ENCODE measurements at places on chromosomes 16 and 17. TPM values are rescaled to one million over a fixed set of nuclear protein-coding genes. Genes with fewer than 3 reads are reported as not detected.
A peak's percentile ranks its signal among the peaks of the same experiment; 100 is the strongest.

DNA sequence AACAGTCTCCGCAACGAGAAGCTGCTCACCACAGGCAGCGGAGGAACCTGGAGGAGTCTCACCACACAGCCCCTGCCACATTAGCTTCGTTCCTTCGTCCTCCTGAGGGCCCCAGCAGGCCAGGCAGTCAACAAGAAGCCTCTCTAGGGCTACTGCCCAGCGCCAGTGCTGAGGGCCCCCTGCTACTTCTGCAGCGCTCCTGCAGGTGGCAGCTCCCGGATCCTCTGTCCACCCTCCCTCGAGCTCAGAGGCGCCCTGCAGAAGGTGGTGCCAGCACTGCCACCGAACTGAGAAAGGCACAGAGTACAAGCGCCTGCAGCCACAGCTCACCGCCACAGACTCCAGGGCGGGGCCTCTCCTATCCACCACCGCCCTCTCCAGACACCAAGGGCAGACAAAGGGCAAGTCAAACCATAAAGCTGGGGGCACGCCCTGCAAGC, 27.3 kb downstream of the KDM8 start:
- DNase-seq, result no peak

GRCh38 chr16:25009822-25010221, 5.3 kb downstream of the ARHGAP17 start:
- DNase-seq, result no peak

DNA sequence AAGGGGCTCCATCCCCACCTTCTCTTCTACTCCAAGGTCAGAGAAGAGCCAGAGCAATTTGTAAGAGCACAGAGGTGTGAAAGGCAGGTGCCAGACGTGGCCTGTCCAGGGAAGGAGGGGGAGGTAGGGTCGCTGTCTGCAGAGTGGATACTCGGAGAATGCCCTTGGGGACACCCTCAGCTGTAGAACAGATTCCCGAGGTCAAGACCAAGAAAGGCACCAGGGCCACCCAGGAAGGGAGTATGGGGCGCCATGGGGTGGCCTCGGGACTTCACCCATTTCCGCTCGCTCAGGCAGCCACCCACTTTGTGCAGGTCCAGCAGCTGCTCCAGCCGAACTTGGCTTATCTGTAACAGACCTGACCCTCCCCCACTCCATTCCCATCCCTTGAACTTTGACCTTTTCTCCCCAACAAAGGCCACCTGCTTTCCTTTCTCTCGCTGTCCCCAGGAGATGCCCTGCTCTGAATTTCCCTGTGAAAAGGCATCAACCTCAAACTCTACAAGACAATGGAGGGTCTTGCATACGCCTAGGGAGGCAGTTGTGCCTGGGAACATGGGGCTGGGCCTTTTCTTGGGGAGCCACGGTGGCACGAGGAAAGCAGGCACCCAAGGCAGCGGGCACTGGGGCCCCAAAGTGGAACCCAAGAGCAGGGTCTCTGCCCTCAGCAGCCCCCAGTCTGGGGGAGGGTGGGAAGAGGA, 11.3 kb upstream of the AXIN2 start:
- no peak for DNase-seq

DNA sequence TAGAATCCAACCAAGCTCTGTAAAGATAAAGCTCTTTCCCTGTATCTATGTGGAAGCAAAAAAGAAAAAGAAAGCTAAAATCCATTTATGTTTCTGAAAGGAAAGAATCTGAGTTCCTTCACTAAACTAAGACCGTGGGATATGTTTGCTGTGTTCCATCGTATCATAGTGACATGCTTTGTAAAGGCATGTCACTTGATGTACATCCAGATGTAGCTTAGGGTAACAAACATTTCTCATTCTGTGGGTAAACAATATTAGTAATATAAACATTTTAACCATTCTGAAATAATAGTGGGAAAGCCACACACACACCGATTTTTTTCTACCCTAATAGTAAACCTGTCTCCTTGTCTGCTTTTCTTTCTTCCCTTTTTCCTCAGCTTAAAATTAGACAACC, 78.1 kb downstream of the TUBD1 start:
- DNase-seq, result no peak

DNA sequence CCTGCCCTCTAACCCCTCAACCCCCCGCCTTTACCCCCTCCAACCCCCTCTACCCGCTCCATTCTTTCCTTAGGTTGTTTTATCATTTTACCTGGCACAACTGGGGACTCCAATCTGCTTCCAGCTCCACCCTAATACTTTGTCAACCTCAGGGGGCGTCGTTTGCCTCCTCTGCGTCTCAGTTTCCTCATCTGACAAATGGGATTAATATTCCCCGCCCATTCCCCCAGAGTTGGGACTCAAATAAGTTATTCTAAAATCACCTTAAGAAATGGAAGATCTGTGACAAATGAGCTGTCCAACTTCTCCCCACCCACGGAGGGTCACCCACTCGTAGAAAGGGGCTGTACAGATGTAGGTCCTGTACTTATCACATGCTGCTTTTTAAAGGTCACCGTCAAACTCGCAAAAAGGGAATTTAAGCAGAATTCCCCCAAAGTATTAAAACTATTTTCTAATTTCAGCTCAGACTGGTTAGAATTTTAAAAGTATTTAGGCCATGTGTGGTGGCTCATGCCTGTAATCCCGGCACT, 40.6 kb upstream of the CPNE2 start:
- DNase-seq, result no peak

DNA sequence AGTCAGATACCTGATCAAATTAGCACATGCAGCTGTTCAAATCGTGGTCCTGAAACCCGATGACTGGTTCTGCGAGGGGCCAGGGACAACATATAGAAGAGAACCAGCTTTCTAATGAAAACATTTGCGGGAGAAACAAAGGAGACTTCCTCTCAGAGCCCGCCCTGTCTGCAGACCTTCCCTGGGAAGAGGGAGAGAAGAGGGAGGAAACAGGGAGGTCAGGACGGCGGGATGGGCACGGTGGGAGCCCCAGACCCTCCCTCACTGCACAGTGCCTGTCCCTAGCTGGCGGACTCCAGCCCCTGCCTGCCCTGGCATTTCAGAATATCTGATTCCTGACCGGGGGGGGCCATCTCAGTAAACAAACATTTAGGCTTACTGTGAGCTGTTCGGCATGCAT, 317.3 kb downstream of the FOXL1 start:
- DNase-seq, result no peak

KRTAP4-1 gene
- total RNA-seq, result not detected

ETV4 gene
- 4.0 TPM for total RNA-seq

- DNase-seq, result no peak
Observed at GRCh38 chr16:64356267-64356666, 765.6 kb downstream of the CDH11 start.

OR4D1 gene
- not detected for total RNA-seq

DNA sequence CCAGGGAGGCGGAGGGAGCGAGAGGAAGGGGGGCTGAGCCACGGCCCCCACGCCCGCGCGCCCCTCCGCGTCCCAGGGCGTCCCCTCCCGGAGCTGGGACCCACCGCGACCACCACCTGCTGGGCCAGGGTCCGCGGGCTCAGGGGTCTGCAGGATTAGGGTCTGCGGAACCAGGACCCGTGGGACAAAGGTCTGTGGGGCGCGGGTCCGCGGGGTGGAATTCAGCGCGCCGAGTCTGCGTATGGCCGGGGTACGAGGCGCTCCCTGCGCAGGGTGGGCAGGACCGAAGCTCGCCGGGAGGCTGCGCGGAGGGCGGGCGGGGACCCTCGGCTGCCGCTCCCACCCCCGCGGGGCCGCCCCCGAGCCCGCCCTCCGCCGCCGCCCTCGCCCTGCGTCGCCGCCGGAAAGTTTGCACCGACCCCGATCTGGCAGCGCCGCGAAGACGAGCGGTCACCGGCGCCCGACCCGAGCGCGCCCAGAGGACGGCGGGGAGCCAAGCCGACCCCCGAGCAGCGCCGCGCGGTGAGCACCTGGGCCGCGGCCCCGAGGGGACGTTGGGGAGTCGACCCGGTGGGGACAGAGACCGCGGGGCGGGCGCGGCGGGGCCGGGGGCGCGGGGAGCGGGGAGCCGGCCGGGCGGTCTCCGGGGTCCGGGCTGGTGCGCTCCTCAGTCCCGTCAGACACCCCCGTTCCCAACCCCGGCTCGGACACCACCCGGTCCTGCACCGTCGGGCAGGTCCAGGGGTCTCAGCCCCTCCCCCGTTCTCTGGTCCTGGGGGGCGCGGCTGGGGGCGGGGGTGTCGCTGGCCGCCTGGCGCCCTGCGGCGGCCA, at the start of gene GCGR:
GCGR (plus strand) TSS at position 423 of the 831 bp plus-strand sequence. CDS start 4,869 bp downstream, outside the sequence.
- no peak for DNase-seq

- no peak for DNase-seq
Observed at GRCh38 chr17:75853433-75853832, 1.7 kb downstream of the WBP2 start.

- no peak for DNase-seq
Observed at GRCh38 chr17:79779661-79780365, 1.9 kb downstream of the CBX2 start.

AIPL1 gene
- not detected for total RNA-seq

GRCh38 chr16:69217433-69217832, 30.5 kb downstream of the SNTB2 start:
- no peak for DNase-seq

- no peak for DNase-seq
Observed at GRCh38 chr17:74679374-74679773, 33.3 kb downstream of the CD300LF start.

GRCh38 chr16:51392521-51393187, 241.6 kb upstream of the SALL1 start:
- DNase-seq, result no peak

GRCh38 chr16:5601957-5602356, 504.4 kb upstream of the EEF2KMT start:
- DNase-seq, result no peak

GRCh38 chr17:10435096-10435495, 13.3 kb upstream of the MYH8 start:
- DNase-seq, result no peak

NOG gene
- total RNA-seq, result 6.3 TPM

DNA sequence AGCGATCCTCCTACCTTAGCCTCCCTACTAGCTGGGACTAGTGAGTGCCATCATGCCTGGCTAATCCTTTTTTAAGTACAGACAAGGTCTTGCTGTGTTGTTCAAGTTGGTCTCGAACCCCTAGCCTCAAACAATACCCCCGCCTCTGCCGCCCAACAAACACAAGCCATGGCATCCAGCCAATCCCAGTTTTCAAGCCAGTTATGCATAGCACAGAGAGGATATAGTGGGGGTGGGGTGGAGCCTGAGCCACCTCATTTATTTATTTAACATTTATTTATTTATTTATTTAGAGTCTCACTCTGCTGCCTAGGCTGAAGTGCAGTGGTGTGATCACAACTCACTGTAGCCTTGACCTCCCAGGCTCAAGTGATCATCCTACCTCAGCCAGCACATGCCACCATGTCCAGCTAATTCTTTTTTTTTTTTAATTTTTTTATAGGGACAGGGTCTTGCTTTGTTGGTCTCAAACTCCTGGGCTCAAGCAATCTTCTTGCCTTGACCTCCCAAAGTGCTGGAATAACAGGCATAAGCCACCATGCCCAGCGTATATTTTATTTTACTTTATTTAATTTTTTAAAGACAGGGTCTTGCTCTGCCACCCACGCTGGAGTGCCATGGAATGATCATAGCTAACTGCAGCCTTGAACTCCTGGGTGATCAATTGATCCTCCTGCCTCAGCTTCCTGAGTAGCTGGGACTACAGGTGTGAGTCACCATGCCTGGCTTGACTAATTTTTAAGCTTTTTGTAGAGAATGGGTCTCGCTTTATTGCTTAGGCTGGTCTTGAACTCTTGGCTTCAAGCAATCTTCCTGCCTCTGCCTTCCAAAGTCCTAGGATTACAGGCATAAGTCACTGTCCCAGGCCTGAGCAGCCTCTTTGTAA, 26.2 kb upstream of the KLHL11 start:
- DNase-seq, result no peak

DNA sequence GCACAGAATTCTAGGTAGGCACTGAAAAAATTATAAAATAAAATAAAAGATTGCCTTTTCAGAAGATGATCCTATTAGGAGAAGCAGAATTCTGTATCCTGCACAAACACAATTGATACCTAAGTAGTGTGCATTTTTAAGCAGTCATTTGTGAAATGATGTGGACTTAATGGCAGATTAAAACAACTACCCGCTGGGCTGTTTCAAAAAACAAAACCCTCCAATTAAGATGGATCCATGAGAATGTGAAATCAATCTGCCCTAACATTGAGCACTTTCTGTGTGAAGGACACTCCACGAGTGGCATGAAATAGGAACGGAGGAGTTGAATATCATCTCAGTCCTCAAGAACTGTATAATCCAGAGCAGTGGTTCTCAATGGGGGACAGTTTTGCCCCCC, 1012.8 kb upstream of the EEF2KMT start:
- DNase-seq, result no peak

GRCh38 chr16:80063031-80063712, 462.6 kb upstream of the MAF start:
- peak; percentile 42 for DNase-seq

- DNase-seq, result no peak
Observed at GRCh38 chr16:65059406-65059980, 62.4 kb downstream of the CDH11 start.

DNA sequence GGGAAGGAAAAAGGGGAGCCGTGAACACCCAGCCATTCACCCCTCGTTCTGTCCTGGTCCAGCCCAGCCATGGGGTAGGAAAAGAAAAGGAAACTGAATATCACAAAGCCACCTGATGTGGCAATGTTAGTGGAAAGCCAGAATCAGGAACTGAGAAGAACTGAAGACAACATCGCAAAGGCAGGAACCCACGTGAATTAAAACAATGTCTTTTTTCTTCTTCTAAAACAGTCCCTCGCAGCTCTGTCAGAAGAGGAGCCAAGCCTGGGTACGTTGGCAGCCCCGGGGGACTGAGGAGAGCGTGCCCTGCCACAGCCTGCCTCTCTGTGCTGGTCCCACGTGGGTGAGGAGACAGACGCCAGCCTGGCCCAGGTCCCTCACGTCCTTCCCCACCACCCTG, 55.0 kb downstream of the ZNF423 start:
- no peak for DNase-seq

DNA sequence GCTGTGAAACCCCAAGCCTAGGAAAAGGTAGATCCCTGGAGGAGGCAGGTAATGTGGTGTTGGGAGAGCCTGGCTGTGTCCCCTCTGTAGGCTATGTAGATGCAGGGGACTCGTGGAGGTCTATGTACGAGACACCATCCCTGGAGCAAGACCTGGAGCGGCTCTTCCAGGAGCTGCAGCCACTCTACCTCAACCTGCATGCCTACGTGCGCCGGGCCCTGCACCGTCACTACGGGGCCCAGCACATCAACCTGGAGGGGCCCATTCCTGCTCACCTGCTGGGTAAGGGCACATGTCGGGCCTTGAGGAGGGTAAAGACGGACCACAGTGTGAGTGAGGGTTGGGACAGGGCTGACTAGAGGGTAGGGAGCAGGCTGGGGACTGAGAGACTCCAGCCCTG, 12.0 kb downstream of the ACE start:
- DNase-seq, result no peak

- DNase-seq, result no peak
Observed at GRCh38 chr16:86042996-86043725, 144.2 kb downstream of the IRF8 start.

GRCh38 chr16:71327720-71328119, 30.8 kb upstream of the CALB2 start:
- no peak for DNase-seq

- no peak for DNase-seq
Observed at GRCh38 chr17:36204724-36205500, 6.0 kb upstream of the CCL4L2 start.

Data from prostate gland (tissue), 2 donors.